ENCODE measurements at places on chromosomes 5 and 9.

- no peak for DNase-seq
Measured at GRCh38 chr9:77830618-77831285, 182.6 kb upstream of the GNA14 start.

- no peak for DNase-seq
Measured at GRCh38 chr5:42426016-42426415, 2.8 kb downstream of the GHR start.

DNA sequence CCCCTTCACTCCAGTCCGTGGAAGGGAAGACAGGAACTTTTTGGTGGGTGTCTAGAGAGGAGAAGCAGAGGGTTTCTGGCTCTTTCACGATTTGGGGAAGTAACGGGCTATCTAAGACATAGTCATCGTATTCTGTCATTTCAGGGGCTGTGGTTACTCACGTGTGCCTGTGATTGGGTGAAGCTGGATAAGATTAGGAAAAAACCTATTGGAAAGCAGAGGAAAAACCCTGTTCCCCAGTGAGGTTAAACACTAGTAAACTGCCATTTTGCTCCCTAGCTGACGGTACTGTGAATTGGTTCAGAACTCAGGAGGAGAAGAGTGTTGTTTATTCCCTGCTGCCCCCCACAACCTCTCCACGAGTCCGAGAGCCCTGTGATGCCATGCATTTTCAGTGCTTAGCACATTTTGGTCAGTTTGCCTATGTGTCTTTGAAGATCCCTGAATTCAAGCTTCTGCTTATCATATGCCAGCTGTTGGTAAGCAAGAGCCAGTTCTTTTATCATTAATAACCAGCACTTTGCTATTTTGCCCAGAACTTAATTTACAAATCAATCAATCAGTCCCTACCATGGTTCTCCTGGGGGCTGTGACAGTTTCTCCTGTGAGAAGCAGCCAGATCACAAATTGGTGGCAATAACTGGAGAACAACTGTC, 45.1 kb upstream of the ROR2 start:
- no peak for DNase-seq

DNA sequence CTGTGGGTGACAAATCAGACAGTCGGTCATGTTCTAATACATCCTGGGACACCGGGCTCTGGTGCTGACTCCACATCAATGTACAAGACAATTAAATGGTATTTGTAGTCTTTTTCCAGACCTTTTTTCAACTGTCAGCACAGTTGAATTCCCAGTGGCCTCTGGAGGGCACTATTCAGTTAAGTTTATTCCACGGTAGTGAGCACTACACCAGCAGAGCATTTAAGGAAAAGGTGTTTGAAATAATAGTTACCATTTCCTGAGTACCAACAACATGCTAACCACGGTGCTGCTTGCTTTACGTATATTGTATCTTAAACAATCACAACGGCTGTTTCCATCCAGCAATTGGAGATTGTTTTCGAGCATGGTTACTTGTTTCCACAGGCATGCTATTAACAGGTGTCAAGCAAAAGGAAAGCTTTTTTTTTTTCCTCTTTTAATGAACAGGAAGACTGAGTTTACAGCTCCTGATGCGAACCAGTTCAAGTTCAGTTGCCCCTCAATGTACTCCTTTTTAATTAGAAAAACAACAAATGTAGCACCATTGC, 186.7 kb downstream of the PDZD2 start:
- DNase-seq: peak; percentile 31

DNA sequence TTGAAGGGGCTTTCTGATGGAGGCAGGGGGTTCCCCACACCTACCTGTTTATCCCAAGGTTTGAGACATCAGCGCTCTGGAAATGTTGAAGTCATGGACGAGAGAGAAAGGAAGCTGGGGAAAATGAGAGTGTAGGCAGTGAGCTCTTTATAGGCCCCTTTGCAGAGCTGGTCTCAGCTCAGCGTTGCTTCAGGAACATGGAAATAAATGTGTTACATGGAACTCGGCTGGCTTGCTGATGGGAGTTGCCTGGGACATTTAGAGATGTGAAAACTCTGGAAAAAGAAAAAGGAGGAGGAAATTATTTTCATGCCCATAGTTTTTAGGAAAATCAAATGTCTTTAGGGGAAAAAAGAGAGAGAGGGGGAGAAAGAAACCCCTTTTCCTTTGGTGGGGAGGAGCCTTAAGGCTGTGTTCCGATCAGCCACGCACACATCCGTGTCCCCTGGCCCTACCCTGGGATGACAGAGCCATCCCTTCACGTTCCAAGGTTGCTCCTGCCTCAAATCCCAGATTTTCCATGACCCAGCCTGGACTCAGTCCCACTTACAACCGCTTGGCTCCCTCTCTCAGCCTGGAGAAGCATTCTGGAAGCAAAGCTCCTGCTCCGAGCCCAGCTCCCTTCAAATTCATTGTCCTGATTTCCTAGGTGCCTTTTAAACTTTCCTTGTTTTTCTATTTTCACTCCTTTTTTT, 78.3 kb downstream of the COL27A1 start:
- no peak for DNase-seq

DNA sequence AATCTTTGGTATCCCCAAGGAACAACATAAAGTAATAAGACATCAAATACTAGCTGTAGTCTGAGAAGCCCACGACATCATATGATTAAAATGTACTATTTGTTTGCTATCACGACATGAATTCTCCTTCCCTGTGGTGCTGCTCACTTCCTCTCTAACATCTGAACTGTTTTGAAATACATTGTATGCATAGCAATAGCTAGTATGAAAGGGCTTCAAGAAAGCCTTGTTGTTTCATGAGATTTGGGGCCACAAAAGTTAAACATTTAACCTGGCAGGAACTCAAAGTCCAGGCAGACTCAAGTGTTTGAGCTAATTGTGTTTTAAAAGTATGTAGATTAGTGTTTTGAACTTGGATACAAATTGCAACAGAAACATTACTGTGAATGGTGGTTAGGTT, 237.4 kb upstream of the PTGER4 start:
- no peak for DNase-seq

GRCh38 chr5:4206127-4206526, 610.5 kb downstream of the IRX1 start:
- DNase-seq: no peak

DNA sequence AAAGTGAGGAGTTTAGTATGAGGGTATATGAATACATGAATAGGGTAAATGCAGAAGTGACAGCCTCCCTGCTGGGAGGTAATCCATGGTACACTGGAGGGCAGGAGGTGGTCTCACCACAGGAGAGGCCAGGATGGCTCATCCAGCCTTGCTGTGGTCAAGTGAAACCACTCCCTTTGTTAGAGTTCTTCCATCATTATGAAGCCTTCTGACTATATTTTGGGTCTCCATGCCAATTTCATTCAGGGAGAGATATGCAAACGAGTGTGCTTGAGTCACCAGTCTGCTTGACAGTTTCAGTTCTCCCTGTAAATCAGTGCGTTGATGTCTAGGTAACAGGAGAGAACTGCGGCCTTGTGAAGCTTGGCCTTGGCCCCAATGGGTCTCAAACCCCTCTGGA, 16.4 kb downstream of the PPP3R2 start:
- DNase-seq: no peak

- DNase-seq: no peak
Measured at GRCh38 chr9:118038713-118039112, 334.5 kb downstream of the TLR4 start.

DNA sequence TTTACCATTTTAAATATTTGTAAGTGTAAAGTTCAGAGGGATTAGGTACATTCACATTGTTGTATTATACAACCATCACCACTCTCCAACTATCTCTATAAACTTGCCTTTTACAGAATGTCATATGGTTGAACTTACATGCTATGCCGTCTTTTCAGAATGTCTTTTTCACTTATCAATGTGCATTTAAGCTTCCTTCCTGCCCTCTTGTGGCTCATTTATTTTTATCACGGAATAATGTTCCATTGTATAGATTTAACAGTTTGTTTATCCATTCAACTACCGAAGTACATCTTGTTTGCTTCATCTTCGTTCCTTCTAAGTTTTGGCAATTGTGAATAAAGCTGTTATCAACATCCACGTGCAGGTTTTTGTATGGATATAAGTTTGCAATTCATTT, 133.3 kb upstream of the C6 start:
- DNase-seq: no peak

DNA sequence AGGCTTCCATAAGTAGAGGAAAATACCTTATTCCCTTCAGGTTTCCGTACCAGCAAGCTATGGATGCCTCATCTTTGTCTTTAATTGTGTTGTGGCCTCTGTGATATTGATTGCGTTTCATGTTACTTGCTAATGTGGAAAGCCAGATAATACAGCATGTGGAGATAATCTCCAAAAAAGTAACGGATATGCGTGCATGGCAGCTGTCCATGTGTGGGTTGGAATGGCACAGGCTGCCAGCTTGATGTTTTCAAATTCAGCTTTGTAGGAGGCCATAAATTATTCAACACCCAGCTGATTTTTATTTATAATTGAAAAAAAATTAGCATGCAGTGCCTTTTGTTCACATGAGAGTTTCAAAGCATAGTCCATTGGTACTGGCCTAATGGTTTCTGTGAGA, 144.9 kb downstream of the GIN1 start:
- no peak for DNase-seq

DNA sequence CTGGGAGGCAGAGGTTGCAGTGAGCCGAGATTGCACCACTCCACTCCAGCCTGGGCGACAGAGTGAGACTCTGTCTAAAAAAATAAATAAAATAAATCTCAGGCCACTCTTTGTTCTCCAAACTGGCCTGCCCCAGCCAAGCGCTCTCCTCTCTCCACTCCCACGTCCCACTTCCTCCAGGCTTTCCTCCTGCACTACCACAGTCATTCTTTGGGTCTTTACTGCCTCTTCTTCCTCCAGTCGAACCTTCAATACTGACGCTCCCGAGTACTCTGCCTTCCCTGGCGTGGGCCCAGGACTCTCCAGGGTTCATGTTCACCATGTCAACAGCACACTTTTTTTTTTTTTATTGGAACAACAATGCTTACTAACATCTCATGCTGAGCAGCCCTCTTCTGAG, 23.9 kb downstream of the RNF130 start:
- DNase-seq: no peak

DNA sequence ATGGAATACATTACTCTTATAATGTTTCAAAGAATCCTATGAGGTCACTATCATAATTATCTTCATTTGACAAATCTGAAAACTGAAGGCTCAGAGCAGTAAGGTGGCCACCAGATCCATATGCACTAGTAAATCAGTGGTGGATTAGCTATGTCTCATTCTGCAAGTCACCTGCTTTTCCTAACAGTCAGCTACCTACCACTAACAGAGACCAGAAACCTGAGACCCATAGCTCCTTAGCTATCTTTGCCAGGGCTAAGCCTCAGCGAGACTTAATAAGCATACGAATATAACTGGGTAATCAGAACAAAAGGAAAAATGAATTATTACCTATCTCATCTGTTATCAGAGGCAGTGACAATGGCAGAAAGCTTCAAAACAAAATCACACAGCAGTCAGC, 118.7 kb downstream of the AUH start:
- no peak for DNase-seq

GRCh38 chr9:1002678-1003077, 26.2 kb downstream of the DMRT3 start:
- DNase-seq: no peak

DNA sequence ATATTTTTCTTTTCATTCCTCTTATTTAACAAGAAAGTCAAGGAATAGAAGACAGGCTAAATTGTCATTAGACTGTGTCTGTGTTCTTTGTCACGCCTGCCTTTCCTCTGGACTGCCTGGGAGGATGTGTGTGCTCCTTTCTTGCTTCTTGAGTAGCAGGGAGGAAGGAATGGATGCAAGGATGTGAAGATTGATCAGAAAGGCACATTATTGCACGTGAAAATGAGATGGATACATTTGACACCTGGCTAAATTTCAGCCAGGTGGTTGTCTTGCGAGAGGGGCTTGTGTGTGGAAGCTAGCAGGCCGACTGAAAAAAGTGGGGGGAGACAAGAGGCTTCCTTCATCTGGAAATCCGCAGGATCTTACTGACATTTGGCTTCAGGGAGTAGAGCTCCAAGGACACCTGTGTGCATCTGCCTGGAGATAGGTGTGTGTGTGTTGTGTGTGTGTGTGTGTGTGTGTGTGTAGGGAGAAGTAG, 200.1 kb downstream of the MEF2C start:
- no peak for DNase-seq

- no peak for DNase-seq
Measured at GRCh38 chr5:13439430-13439829, 505.1 kb downstream of the DNAH5 start.

- no peak for DNase-seq
Measured at GRCh38 chr9:114779352-114779845, 26.4 kb downstream of the TNFSF15 start.

DNA sequence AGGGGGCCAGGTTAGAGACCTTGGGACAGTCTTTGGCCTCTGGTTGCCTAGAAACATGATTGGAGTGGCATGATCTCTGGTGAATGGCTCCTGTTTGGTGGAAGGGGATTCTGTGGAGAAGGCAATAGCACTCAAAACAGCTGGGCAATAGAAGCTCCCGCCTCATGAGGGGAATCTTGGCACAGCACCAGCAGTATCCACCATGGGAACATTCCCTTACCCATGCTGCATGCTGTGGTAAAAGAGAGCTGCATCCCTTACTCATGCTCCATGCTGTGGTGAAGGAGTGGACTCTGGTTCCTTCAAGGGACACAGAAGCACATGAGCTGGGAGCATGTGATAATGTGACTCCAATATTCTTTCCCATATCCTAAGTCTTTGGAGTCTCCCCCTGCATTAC, 160.6 kb downstream of the PJA2 start:
- no peak for DNase-seq

DNA sequence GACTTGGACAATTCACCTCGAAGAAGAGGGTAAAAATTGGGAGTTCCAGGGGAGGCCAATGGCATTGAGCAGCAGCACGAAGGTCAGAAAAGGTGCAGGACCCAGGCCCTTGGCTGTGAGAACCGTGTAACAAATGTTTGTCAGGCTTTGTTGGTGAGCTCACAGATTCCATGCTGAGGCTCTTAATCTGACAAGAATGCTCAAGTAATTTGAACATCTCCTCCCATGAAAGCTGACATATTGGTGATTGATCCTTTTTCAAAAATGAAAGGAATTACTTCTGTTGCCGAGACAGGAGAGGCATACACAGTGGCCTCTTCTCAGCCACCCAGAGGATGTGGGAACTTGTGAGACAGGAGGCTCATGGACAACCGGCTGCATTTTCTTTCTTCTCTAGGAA, 11.6 kb downstream of the RAI14 start:
- DNase-seq: no peak

DNA sequence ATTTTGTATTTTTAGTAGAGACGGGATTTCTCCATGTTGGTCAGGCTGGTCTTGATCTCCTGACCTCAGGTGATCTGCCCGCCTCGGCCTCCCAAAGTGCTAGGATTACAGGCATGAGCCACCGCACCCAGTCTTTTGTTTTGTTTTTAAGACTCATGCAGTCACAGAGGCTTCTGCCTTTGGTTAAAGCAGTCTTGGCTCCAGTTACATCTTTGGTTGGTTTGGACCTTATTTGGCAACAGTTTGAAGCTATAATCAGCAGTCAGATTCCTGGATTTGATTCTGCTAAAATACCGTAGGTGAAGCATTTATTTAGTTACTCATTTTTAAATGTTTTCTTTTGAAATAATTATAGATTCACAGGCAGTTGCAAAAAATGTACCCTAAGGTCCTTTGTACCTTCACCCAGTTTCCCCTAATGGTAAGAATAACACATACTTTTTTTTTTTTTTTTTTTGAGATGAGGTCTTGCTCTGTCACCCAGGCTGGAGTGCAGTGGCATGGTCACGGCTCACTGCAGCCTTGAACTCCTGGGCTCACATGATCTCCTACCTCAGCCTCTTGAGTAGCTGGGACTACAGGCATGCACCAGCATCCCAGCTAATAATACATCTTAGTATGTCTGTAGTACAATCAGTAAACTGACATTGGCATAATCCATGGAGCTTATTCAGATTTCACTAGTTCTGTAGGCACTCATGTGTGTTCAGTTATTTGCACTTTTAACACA, 15.7 kb downstream of the USP20 start:
- no peak for DNase-seq

All from SW 1271 (cell line).